Left renal pelvis (tissue), 4 donors: ENCODE measurements at places on chromosomes 13 and 19. TPM values are rescaled to one million over a fixed set of nuclear protein-coding genes. Genes with fewer than 3 reads are reported as not detected.

GFY gene
- not detected for polyA plus RNA-seq

BCAM gene
- polyA plus RNA-seq = 546 TPM

F10 gene
- 33.4 TPM for polyA plus RNA-seq

AXL gene
- polyA plus RNA-seq = 33.7 TPM

KLK3 gene
- 0.66 TPM for polyA plus RNA-seq

KLK12 gene
- not detected for polyA plus RNA-seq

DACT3 gene
- 28.2 TPM for polyA plus RNA-seq

NXNL1 gene
- 0.43 TPM for polyA plus RNA-seq

ERICH4 gene
- polyA plus RNA-seq = 0.14 TPM

DAPK3 gene
- 48.0 TPM for polyA plus RNA-seq

CYP2A13 gene
- polyA plus RNA-seq = not detected

LNX2 gene
- 11.7 TPM for polyA plus RNA-seq

FRY gene
- polyA plus RNA-seq = 41.5 TPM

CGB7 gene
- 1.7 TPM for polyA plus RNA-seq

PCDH8 gene
- 0.10 TPM for polyA plus RNA-seq

ZNF493 gene
- 20.2 TPM for polyA plus RNA-seq

ZNF208 gene
- polyA plus RNA-seq = 3.3 TPM

VSTM1 gene
- 0.22 TPM for polyA plus RNA-seq

ZNF813 gene
- 6.4 TPM for polyA plus RNA-seq
